ENCODE measurements at places on chromosomes 6 and 20.

GRCh38 chr6:146961831-146962230 lies 242.4 kb upstream of the STXBP5 start:
- DNase-seq, result peak; percentile 54

- no peak for DNase-seq
Observed at GRCh38 chr20:4800676-4801449, 79.2 kb downstream of the PRND start.

DNA sequence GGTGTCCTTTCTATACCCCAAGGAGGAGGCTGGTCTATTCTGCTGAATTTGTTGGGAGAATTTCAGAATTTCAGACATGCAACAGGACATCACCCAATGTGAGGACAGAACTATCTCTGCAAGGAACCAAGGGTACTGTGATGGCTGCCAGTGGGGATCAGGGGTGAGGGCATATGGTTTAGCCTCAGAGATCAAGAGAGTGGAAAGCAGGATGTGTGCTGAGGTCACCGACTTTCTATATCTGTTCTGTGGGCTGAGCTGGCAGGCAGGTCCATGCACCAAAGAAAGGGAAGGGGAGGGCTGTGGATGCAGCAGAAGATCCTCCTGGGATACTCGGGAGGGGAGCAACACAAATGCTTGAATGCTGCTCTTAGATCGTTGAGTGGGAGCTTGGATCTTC lies 28.8 kb downstream of the MYT1 start:
- DNase-seq, result no peak

DNA sequence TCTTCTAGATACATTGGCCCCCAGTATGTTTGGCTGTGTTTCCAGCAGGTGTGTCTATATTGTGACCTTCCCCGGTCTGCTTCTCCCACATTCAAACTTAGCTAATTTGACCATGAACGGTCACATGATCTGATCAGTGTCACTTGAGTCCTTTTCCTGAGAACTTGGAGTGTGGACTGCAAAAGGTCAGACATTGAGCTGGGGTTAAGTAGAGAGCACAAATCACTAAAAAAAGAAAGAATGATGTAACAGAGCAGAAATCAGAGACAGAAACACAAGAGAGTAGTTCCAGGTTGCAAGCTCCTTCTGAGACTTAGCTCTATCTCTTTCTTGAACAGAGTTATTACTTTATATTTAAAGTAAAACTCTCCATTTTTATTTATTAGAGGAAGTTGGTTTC lies 733.9 kb downstream of the CBLN4 start:
- DNase-seq, result no peak

DNA sequence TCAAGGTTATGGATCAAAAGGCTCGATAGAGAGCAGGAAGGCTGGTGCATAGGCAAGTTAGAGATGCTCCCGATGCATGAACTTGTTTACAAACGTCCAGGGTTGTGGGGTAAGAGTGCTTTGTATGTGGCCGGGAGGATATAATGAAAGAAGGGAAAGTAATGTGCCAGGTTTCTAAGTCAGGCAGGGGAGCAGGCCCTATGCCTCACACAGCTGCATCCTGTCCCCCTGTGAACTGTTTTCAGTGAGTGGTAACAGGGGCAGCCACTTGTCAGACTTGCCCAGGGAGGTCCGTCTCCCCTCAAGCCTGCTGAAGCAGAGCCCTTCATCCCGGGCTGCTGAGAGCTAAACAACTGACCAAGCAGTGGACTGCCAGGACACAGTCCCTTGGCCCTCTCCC lies 19.4 kb downstream of the KCNK5 start:
- DNase-seq, result no peak

DNA sequence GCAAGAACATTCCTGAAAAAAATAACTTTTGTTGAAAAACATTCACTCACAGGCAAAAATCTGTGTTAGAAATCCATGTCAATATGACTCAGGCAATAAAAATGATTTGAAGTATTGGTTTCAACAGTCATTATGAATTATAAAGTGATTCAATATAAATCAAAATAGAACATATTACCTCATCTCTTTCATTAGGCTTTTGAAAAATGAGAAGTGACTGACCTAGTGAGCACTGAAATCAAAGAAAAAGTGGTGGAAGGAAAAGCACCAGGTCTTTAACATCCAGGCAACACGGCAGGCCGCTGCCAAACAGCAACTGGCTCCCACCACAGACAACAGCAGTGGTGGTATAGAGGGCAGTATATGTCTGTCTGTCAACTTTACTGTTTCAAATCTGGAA lies 68.9 kb downstream of the MAN1A1 start:
- no peak for DNase-seq

DNA sequence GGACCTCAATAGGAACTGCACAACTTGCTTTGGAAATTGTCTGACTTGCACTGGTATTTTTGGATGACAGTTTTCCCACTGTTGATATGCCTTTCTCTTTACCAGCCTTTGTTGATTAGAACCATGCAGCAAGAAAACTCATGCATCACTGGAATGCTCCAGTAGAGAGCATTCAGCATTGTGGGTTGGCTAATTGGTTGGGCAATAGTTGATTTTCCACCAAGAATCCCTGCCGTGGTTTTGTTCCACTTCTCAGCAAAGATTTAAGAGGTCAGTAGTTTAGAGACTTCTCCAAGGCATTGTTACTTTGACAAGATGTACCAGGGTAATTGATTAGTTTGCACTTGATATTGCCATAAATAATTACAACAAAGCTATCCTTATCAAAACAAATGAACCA lies 260.0 kb downstream of the DHX35 start:
- no peak for DNase-seq

DNA sequence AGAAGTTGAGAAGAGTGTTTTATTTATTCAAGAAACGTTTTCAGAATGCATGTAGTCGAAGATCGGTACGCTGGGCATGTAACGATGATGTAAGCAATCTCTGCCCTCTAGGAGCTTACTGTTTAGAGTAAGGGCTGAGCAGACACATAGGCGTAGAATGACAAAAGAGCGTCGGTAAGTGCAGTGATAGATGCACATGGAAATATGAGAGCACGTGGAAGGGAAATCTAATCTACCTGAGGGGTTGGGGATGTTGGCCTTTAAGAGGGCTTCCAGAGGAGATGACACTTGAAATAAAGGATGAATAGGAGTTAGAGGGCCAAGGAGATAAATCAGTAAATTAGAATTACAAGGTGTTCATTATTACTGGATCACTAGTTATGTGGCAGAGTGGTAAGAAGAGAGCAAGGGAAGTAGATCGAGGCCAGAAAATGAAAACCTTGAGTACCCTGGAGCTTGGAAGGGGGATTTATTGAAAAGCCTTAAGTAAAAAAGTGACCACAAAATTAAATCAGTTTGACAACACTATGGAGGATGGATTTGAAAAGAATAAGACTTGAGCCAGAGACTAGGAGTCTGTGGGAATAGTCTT lies 782 bp downstream of the TRMT11 start:
- no peak for DNase-seq

DNA sequence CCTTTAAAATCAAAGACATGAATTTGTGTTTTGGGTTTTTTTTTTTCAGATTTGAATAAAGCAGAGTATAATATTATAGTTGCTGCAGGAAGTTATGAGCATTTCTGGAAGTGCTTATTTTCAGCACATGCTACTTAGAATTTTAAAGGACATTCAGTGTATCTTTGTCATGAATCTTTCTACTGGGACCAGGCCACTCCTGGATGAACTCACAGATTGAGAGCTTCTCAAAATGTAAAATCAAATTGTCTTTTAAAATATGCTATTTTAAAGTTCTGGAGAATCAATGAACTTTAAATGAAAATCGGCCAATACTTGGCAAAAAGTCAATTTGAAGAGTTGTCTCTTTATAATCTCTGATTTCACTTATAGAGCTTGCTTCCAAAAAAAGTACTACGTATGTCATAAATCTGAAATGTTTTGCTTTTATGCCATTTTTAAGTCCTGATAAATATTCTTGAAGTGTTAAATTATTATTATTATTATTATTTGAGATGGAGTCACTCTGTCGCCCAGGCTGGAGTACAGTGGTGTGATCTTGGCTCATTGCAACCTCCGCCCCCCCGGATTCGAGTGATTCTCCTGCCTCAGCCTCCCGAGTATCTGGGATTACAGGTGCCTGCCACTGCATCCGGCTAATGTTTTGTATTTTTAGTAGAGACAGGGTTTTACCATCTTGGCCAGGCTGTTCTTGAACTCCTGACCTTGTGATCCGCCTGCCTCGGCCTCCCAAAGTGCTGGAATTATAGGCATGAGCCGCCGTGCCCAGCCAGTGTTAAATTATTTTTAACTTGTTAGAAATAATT lies 175.7 kb upstream of the AKAP12 start:
- DNase-seq, result no peak

DNA sequence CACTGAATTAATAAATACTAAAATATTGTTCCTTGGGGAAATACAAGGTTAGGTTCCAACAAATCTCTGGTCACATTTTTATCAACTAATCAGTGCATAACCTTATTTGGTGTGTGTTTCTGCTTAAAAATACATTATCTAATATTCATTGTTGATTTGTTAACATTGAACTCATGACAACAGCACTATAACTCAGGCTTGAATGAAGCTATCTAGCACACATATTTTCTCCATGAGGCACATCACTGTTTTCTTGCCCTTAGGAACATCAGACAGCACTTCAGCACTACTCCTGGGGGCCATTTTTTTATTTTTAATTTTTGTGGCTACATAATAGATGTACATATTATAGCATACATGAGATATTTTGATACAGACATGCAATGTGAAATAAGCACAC lies 277.2 kb upstream of the NT5E start:
- no peak for DNase-seq

DNA sequence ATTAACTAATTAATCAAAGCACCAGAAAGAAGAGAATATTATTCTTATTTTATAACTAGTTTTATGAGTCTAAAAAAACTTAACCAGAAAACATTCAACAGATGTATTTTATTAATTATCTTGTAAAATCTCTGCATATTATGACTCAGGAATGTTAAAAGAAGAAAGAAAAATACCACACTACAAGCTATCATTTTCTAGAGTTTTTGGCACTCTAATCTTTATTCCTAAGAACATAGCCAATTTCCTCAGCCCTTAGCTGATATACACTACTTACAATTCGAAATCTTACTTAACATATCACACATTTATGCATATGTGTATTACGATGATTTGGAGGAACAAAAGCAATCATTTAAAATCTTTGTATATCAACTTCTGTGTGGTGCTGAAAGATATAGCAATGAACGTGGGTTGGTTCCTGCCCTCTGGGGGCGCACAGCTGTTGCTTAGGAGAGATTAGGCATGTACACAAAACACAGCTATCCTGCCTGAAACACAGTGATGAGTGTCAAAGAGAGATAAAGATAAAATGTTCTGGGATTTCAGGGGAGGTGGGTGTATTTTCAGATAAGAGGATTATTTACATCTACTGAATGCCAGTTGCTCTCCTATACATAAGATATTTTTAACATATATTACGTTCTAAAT lies 404.5 kb downstream of the SYNE1 start:
- DNase-seq, result no peak

DNA sequence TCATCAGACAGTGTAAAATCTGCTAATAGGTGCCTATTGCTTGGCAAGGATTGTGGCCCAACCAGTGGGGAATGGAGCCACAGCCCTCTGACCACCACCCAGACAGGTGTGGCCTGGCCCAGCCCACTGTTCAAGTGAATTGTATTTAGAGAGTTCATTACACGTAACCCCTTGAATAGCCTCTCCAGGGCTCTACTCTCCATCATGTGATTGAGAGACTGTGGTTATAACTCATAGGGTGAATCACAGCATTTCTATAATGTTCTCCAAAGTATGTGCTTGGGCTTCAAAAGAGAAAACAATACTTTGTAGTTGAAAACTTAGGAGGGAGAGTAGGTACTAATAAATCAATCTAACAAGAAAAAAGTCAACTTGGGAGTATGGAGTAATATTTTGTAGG lies 38.4 kb downstream of the ALDH8A1 start:
- peak; percentile 90 for DNase-seq

DNA sequence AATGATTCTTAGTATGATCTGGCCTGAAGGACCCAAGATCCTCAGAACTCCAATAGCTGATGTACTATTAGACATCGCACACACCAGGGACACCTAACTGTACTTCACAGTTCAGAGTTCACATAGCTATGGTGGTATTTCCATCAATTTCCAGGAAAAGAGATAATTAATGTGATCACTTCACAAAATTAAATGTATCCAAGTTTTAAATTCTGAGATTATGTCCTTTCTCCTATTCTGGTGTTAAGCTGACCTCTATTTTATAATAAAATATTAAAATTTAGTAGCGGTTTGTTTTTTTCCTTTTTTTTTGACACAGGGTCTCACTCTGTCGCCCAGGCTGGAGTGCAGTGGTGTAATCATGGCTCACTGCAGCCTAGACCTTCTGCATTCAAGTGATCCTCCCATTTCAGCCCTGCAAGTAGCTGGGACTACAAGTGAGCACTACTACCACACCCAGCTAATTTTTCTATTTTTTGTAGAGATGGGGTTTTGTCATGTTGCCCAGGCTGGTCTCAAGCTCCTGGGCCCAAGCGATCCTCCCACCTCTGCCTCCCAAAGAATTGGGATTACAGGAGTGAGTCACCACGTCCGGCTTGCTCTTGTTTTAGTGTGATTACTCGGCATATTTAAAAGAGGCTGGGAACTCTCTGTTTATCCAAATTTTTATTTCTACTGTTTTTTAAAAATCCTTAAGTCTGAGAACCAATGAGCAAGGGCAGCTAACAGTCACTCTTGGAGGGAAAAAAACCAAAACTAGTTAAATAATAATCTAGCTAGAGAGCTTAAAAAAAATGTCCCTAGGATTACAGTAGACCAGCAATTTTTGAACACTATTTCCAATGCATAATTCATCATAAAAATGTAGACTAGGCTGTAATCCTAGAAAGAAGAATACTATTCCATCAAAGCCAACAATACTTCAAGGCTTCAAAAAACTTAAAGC lies 16.0 kb downstream of the KIF13A start:
- no peak for DNase-seq

DNA sequence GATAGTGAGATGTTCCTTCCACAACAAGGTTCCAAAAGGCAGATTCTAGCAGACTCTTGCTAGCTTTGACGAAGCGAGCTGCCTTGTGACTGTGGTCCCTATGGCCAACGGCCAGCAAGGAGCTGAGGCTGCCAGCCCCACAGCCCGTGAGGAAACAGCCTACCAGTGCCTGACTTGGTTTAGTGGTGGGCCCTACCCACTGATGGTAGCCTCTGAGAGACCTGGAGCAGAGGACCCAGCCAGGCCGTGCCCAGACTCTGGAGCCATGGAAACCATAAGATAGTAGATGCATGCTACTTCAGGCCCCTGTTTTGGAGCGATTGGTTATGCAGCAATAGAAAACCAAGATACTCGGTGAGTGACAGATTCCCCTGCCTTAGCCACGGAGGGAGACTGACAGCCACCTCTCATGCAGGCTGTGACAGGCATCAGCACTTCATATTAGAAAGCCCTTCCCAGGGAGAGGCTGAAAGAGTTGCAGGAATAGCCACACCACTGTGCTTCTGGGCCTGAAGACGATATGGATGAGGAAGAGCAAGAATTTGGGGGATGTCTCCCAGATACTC lies 19.2 kb downstream of the PSMG4 start:
- no peak for DNase-seq

GRCh38 chr20:43987531-43987930 lies 72.9 kb downstream of the TOX2 start:
- DNase-seq, result no peak
